NCI-H460 (cell line): ENCODE measurements at places on chromosomes 1 and 21.

GRCh38 chr1:22880174-22880601 lies 92.5 kb downstream of the LACTBL1 start:
- DNase-seq: no peak

- DNase-seq: no peak
These were observed 46.2 kb downstream of the OSBPL9 start for GRCh38 chr1:51663105-51663504.

DNA sequence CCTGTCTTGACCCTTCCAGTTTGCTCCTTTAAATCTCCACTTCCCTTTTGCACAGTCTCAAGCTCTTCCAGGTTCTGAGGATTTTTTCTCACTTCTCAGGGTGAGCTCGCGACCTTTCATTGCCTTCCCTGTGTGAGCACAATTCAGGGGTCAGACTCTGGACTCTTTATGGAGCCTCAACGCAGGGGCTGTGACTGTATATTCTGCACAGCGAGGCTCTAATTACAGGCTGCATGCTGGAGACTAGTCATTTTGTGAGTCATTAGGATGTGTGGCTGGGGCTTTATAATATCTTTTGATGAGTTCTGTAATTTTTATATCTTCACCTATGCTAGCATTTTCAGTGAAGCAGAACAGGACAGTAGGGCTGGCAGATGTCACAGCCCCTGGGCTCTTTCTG lies 270.7 kb downstream of the KAZN start:
- no peak for DNase-seq

GRCh38 chr1:171868217-171868803 lies 27.0 kb downstream of the DNM3 start:
- DNase-seq: no peak

DNA sequence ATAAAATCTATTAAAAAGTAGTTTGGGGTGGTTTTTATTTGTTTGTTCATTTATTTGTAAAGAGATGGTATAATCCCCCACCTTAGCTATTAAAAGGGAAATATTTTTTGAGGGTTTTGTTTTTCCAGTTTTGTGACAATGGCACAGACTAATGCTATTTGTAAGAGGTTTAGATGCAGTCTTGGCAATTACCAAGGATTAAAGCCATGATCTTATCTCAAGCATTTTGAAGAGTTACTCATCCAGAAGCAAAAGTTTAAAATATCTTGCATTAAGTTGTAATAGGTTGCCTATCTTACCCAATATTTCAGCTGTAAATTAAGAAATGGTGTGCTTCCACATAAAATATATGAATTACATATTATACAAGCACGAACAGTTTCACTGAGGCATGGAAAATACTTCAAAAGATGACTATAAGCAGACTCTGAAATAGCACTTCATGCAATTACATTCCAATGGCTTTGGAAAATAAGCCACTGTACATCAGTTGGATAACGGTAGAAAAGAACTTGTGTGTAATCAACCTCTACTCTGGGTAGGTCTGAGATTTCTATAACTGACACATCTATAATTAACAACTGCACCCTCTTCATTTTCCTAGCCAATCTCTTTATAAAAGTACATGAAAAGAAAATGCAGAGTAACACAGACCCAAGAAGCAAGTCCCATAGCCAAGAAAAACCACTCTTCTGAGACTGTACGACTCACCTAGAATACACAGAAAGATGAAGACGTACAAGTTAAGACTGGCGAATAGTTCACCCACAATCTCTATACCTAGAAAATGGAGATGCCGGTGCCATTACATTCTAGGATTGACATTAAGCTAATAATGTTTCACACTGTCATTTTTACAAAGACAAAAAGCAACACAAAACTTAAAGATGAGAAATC lies 95.2 kb downstream of the PTPN14 start:
- no peak for DNase-seq
